ENCODE measurements at places on chromosomes 4 and X.
A peak's percentile ranks its signal among the peaks of the same experiment; 100 is the strongest.

- no peak for DNase-seq
Measured at GRCh38 chrX:114178126-114178525, 405.8 kb upstream of the HTR2C start.

GRCh38 chr4:180423712-180424057 is 1819.5 kb upstream of the TENM3 start:
- no peak for DNase-seq

- DNase-seq, result no peak
Measured at GRCh38 chrX:64885850-64886249, 90.4 kb downstream of the ZC4H2 start.

GRCh38 chrX:49166914-49167739 is 4.6 kb downstream of the MAGIX start:
- peak; percentile 71 for DNase-seq

- peak; percentile 16 for DNase-seq
Measured at GRCh38 chr4:118732591-118733330, 47.6 kb downstream of the METTL14 start.

DNA sequence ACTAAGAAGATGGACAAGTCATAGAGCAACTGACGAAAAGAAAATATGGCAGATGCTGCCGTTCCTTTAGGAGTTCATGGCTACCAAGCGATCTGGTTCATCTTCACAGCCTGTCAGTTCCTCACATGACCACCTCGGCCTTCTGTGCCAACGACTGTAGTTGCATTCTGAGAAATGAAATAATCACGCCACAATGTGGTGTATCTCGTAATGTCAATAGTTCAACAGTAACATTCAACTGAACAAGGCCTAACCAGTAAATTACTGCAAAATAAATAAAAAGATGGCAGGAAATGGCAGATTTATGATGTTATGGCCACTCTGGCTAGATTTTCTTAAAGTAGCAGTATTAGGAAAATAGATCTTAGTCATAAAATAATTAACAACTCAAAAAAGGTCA is 4.4 kb downstream of the GPRIN3 start:
- no peak for DNase-seq

DNA sequence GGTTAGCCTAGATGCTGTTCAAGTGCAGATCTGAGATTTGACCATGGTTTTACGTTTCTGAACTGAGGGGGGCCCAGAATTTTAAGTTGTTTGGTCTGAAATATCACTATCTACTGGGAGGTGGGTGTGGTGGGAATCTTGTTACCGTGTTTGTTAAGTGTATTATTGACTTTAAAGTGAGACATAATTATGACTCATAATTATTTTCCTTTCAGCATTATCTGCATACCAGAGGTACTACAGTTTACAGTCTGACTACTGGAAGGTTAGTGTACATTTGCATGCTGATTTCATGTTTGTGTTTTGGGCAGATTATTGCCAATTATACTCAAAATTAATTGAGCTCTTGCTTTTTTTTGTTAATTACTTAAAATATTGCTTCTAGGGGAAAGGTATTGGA is 101.5 kb downstream of the KDM6A start:
- peak; percentile 52 for DNase-seq

DNA sequence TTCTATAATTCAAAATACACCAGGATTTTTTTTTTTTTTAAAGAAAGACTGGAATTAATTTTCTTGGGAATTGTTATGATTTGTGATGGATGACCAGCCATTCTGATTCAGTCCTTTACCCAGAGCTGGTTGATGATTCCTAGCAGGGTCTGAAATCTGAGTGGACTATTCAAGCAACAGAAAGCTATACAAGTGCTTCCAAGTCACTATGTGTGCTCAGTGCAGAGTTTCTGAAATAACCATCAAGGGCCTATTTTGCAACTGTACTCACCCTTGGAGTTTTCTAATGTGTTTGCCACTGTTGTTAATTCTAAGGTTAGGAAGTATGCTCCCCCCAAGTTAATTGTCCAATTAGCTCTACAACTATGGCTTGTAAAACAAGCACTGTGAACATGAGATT is 137.7 kb upstream of the RAPGEF2 start:
- DNase-seq, result no peak

DNA sequence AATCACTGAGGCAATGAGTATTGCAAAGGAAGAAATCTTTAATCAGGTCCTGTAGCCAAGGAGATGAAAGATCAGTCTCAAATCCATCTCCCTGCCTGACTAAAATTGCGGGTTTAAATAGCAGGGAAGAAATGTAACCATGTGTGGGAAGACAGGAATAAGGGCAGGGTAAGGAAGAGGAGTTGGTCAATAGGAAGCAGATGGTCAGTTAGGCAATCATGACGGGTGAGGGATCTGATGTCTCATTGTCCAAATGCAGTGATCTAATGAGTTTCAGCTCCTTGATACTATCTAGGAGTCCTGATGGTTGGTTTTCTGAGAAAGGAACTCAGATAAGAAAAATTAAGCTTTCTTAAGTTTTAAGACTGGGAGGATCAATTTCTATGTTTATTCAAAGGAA is 200.8 kb downstream of the SPATA18 start:
- no peak for DNase-seq

DNA sequence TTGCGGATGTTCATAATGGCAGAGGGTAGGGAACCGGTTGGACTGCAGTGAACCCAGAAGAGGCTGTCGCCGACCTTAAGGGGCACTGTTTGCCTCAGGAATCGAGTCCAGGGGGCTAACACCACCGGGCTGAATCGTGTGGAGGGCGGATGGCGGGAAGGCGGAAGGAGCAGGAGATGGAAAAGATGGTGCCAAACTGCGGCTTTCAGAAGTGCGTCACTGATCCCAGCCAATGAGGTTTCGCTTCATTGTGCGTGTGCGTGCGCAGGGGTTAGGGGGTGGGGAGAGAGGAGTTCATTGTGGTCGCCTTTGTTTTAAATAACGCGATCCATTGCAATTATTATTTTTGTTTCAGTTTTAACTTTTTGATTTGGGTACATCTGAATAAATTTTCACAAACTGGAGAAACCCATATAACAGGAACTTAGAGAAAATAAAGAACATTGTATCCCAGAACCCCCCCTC is at the start of gene NAA11:
TSS of gene NAA11 (minus strand) at position 198 of the 465 bp plus-strand sequence. CDS start at position 14, 184 bp downstream.
- no peak for DNase-seq
